ENCODE measurements at places on chromosomes 4 and X.

GRCh38 chr4:56077676-56078075, 128.9 kb downstream of the CEP135 start:
- no peak for DNase-seq

DNA sequence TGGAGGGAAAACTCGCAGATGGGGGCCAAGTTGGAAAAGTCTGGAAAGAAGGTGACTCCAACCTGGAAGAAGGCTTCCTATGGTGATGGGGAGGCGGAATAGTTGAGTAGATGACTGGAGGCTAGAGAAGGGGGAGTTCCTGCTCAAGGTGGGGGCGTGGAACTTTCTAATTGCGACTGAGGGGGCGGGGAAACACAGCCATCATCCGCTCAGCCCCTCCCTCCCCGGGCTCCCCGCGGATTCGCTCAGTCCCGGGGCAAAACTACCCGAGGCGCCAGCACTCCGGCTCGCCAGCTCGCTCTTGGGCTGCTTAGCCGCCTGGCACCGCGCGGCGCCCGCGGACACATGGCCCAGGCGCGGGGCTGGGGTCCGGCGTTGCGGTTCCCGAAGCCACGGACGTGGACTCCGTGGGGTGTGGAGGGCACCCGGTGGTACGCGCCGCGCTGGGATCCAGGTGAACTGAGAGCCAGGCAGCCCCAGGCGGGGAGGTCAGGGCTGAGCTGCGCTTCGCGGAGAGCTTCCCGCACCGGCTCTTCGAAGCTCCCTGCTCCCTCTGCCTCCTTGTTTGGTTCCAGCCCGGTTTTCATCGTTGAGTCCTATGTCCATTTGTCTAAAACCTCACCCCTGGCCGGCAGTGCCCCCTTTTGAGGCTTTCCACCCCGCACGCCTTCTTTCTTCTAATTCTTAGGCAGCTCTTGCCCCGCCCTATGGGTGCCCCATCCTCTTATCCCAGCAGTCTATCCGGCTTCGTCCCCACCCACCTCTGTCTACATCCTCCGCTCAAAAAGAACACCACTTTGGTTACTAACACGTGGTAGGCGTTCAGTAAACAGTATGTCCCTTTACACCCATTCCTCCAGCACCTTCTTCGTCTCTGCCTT, 38.9 kb downstream of the STARD8 start:
- no peak for DNase-seq

DNA sequence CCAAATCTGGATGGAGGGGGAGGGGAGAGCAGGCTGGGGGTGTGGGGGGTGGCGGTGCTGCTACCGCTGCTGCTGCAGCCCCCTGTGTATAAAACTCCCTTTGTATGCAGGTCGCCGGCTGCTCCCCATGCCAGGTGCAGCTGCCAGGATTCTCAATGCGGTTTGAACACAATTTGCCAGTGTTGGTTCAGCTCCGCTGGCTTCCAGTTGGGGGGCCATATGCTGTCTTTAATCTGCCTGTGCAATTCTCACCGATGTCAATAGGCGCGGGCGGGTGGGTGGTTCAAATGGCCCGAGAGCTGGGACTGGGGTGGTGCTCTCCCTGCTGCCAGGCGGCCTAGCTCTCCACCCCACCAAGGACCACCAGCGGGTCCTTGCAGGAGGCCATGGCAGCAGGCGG, 257.6 kb downstream of the BCOR start:
- no peak for DNase-seq

- no peak for DNase-seq
These were observed 264.3 kb downstream of the TECRL start for GRCh38 chr4:64144994-64145393.

DNA sequence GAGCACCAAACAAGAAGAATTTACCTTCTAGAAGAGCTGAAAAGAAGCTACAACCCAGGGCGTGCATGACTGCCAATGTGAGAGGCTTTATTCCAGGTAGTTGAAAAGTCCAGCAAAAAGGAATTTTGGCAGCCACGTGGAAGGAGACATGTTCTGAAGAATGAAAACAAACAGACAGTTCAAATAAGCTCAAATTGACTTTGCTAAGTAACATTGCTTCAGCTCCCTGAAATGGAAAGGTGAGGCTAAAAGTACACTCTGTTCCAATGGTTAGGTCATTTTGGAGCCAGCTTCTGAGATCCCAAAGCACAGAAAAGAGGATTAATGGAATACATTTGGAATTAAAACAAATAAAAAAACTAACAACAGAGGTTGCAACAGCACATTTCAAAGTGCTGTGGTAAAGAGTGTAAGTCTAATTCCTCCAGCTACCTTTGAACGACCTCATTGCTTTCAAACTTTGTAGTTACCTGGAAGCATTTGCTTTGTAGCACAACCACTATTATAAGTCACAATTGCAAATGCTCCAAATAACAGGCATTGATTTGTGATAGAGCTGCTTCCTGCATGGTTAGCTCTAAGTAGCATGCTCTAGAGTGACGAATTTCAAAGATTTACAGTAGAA, 405.3 kb upstream of the EDA2R start:
- DNase-seq: no peak

- DNase-seq: no peak
These were observed 190.0 kb upstream of the EMCN start for GRCh38 chr4:100707786-100708185.

- DNase-seq: no peak
These were observed 31.2 kb upstream of the UXT start for GRCh38 chrX:47690175-47690574.

DNA sequence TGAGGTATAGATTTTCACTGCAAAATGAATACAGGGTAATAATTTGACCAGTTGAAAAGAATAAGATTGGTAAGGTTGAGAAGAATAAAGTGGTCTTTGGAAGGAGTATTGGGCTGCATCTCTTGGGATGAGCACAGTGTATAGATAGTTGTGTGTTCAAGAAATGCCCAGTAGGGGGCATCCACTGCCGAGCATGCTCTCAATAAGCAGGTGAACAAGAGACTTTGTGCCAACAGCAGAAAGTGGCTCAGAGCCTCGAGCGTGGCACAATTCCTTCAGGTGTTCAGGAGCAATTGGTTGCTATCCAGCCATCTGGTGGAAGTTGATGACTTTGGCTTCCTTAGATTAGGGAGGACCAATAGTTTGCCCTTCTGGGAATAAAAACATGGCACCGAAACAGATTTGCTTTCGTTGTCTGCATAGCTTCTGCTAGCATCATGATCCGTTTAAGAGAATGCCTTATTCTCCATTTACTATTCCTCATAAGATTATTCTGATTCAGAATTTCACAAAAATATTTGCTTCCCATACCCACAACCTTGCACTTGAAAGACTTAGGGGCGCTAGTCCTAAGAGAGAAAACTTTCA, 258.1 kb upstream of the NEIL3 start:
- no peak for DNase-seq

- DNase-seq: no peak
These were observed 6.2 kb upstream of the MOB1B start for GRCh38 chr4:70895811-70896491.

All from cortex of kidney (tissue), 1 donor.